GM06990 (cell line): ENCODE measurements at places on chromosomes 13 and 19.

DNA sequence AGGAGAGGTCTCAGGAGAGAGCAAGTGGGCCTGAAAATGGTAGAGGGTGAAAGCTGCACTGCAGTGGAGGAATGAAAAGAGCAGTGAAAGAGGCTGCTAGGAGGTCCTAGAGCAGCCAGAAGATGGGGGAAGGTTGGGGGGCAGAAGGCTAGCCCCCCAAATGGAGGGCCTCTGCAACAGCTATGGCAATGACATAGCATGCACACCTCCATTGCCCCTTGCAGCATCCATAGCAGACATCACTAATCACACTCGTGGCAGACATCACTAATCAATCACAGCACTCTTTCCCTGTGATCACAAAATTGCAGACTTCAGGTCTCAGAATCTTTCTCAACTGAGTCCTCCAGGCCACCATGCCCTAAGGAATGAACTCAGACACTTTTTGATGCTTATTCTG is 21.9 kb downstream of the CCL25 start:
- DNase-seq = no peak

- DNase-seq = no peak
These were observed 30.0 kb downstream of the MPHOSPH8 start for GRCh38 chr13:19663416-19663979.

DNA sequence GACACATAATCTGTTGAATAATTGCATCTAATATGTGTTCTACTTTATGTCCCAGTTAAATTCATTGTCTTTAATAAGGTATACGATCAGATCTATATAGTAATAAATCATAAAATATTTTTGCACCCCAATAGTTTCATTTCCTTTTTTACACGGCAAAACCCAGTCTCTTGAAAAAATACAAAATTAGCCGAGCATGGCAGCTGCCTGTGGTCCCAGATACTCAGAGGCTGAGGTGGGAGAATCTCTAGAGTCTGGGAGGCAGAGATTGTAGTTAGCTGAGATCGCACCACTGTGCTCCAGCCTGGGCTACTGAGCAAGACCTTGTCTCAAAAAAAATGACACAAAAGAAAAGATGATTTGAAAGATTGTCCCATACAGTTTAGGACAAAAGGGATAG is 52.3 kb upstream of the PARP4 start:
- DNase-seq = peak; percentile 35

DNA sequence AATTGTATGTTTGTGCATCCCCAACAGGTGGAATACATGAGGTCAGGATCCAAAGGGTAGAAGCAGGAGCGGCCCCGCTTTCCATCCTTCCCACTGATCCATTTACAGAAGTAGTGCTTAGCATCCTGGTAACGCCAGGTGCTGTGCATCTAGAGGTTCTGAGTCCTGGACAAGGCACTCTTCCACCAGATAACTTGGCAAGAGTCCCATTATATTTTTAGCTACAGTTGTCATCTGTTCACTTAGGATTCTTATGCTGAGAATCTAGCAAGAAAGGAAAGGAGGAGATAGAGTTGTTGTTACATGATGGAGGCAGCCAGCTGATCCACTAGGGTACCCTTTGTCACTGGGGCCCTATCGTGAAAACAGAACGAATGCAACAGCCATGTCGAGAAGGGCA is 389.5 kb upstream of the ZNF507 start:
- no peak for DNase-seq

- no peak for DNase-seq
These were observed 4.8 kb downstream of the TPT1 start for GRCh38 chr13:45336025-45336800.

GRCh38 chr19:43674183-43674582 is 4.2 kb upstream of the PLAUR start:
- no peak for DNase-seq

- no peak for DNase-seq
These were observed 8.3 kb downstream of the LGI4 start for GRCh38 chr19:35126624-35126959.

DNA sequence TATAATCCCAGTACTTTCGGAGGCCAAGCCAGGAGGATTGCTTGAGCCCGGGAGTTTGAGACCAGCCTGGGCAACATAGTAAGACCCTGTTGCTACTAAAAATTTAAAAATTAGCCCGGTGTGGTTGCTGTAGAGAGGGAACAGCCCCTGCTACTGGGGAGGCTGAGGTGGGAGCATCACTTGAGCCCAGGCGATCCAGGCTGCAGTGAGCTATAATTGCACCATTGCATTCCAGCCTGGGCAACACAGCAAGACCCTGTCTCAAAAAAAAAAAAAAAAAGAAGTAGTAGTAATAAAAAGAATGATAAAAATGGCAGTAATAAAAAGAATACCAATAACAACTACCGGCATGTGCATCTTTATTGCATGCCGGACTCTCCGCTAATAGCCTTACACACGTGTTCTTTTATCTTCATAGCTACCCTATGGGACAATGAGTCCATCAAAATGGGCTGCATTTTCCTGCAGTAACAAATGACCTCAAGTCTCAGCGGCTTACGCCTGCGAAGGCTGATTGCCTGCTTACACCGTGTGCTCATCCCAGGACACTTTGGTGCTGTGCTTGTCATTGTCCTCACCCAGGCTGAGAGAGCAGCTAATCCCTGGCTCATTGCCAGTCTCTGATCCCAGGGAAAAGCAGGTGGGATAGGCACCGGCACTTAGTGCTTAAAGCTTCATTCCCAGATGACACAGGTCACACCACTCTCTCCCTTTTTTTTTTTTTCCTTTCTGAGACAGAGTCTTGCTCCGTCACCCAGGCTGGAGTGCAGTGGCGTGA is 14.4 kb upstream of the SYCN start:
- DNase-seq = no peak

DNA sequence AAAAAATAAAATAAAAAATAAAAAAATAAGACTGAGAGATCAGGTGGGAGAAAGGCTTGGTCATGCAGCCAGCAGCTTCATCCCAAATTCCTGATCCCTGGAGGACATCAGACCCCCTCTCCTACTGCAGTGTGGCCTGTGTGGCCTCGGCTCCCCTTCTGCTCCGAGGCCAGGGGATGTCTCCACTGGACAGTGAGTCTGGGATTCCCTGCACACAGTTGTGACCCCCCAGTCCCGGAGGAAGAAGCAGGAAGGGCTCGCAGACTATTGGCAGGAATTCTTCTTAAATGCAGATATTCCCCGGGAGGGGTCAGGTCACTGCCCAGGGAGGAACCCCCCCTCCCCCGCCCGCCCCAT is 41.9 kb downstream of the ZNF627 start:
- DNase-seq = no peak

DNA sequence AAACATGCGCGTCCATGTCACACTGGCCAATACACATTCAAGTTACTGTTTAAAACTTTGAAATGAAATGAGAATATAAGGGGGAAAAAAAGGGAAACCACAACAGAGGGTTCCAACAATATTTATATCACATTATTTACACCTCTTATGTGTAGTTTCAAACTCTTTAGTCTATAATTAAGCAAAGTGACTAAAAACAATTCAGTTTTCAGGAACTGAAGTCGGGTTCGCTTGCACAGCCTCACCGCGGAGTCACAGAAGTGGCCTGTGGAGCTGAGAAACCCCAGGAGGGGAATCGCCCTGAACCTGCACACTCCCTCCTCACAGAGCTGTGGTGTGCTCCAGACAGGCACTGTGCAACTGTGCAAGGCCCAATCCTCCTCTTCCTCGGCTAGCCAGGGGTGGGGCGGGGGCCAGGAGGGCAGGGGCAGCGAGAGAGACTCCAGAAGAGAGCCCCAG is 75.9 kb downstream of the STK24 start:
- DNase-seq = peak; percentile 72

- no peak for DNase-seq
These were observed 211.6 kb downstream of the DNAJC15 start for GRCh38 chr13:43235028-43235427.

DNA sequence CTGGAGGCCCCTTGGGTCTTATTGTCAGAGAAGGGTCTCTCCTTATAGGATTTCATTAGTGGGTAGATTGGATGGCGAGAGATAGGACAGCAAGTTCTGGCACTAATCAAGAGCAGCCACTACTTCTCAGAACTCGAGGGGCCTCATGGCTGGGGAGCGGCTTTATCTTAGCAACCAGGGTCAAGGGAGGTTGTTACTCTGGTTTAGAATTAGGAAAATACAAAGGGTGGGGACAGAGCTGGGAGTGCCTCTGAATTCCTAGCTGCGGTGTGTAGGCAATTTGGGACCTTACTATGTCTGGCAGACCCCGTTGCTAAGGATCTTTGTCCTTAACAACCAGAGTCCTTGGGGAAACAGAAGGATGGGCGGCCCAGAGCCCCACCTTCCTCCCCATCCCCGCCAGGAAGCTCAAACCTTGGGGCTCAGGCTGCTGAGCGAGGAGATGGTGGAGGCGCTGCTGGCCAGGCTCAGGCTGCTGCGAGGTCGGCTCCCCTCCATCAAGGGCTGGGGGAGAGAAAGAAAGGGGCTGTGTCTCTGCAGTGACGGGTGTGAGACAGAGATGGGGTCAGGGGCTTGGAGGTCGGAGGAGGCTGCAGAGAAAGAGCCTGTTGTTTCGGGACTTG is 1.2 kb downstream of the PLEKHA4 start:
- DNase-seq = no peak

DNA sequence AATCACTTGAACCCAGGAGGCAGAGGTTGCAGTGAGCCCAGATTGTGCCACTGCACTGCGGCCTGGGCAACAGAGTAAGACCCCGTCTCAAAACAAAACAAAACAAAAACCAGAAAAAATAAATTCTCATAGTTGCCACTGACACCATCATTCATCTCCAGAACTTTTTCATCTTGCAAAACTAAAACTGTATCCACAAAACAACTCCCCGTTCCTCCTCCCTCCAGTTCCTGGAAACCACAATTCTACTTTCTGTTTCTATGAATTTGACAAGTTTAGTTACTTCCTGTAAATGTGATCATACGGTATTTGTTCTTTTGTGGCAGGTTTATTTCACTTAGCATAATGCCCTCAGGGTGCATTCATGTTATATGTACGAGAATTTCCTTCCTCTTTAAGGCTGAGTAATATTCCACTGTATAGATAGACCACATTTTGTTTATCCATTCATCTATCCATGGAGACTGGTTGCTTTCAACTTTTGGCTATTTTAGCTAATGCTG is 13.2 kb upstream of the ADGRE5 start:
- DNase-seq = peak; percentile 44

- DNase-seq = no peak
These were observed 82.3 kb downstream of the FGF9 start for GRCh38 chr13:21753117-21753729.

- no peak for DNase-seq
These were observed 5.7 kb downstream of the SLC7A9 start for GRCh38 chr19:32863841-32864240.

GRCh38 chr13:74921326-74921725 is 560.6 kb downstream of the TBC1D4 start:
- DNase-seq = peak; percentile 18

DNA sequence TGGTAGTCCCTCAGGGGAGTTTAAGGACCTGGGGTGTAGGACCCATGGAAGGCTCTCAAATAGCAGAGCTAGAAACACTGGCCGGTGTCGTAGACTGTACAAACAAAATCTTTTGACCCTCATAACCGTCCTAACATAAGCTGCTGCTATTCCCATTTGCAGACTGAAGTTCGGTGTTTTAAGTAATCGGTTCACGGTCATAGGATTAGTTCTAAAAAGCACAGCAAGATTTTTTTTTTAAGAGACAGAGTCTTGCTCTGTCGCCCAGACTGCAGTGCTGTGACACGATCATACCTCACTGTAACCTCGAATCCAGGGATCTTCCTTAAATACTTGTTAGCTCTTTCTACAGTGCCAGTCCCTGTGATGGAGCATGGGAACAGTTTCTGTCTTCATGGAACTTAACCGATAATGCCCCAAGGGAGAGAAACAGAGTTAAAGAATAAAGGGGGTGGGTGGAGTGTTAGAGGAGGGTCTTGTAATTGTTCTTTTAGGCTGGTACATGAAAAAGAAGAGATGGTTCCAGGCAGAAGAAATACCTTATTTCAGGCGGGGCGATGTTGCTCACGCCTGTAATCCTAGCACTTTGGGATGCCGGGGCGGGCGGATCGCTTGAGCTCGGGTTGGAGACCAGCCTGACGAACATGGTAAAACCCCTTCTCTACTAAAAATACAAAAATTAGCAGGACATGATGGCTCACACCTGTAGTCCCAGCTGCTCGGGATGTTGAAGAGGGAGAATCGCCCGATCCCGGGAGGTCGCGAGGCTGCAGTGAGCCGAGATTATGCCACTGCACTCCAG is 475 bp upstream of the ZC3H4 start:
- DNase-seq = no peak

- no peak for DNase-seq
These were observed 28.7 kb upstream of the CD33 start for GRCh38 chr19:51196181-51196580.
